ENCODE measurements at places on chromosomes 5 and 9.

- no peak for DNase-seq
Observed at GRCh38 chr5:158435161-158435616, 576.2 kb upstream of the CLINT1 start.

GRCh38 chr9:94159069-94159939 is 75.0 kb downstream of the PTPDC1 start:
- DNase-seq, result no peak

DNA sequence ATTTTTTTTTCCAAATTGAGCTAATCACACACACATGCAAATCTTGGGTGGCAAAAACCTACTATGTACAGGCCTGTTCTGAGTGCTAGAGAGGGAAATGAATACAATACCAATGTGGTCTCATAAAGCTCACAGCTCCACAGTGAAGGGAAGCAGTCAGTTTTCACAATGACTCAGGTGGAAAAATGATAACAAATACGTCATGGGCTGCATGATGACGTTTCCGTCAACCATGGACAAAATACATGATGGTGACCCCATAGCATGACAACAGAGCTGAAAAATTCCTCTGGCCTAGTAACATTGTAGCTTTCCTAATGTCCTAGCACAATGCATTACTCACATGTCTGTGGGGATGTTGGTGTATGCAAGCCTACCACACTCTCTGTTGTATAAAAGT is 252.5 kb downstream of the TRIM32 start:
- DNase-seq, result no peak

- peak; percentile 58 for DNase-seq
Observed at GRCh38 chr5:157486221-157486681, 26.2 kb downstream of the NIPAL4 start.

GRCh38 chr9:20582150-20582549 is 40.1 kb downstream of the MLLT3 start:
- no peak for DNase-seq

GRCh38 chr5:136375920-136376319 is 10.6 kb upstream of the TRPC7 start:
- DNase-seq, result no peak

- DNase-seq, result no peak
Observed at GRCh38 chr5:169415371-169415770, 114.4 kb upstream of the SLIT3 start.

DNA sequence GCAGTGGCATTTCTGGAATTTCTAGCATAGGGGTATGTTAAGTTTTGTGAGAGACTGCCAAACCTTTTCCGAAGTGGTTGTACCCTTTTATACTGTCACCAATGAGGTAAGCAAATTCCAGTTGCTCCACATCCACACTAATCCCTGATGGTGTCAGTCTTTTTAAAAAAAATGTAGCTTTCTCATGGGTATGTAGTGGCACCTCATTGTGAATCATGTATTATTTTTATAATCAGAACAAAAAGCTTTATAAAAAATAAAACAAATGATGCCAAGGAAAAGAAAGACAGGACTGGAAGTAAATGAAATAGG is 93.4 kb upstream of the CLINT1 start:
- DNase-seq, result no peak

GRCh38 chr9:131530546-131530919 is 530 bp downstream of the UCK1 start:
- peak; percentile 47 for DNase-seq

- no peak for DNase-seq
Observed at GRCh38 chr9:124077915-124078572, 66.5 kb downstream of the LHX2 start.

GRCh38 chr9:76818271-76818670 is 54.0 kb downstream of the PCA3 start:
- DNase-seq, result peak; percentile 69

GRCh38 chr9:123771690-123772089 is 158.2 kb downstream of the DENND1A start:
- DNase-seq, result no peak

GRCh38 chr9:117379341-117379740 is 35.5 kb downstream of the ASTN2 start:
- no peak for DNase-seq

DNA sequence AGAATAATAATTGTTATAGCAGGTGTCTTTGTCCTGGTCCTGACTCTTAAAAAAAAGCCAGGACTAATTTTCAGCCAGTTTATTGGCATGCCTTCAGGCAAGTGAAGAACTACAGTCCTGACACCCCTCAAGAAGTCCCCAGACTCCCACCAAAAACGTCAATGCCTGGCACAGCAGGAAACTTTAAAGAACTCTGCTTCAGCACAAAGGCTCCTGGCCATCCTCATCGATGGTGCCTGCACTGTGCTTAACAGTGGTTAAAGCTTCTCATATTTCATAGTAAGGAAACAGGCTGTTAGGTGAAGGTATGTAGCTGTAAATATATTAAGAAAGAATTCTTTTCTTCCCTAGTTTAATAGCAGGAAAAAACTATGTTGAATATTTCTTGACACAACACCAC is 280.1 kb upstream of the PUM3 start:
- DNase-seq, result no peak

DNA sequence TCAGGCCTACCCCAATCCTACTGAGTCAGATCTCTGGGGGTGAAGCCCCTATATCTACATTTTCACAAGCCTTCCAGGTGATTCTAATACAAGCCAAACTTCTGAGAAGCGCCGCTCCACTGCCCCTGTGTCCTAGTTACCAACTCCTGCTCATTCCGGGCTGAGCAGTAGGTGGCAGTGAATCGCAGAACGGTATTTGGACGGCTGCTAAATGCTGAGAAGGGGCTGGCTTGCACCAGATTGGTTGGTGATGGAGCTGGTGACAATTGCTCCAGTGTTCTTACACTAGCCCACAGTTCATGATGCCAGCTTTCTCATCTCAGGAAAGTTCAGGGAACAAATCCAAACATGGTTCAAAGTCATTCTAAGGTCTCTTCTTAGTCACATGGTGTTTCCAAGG is 31.1 kb upstream of the FGF1 start:
- DNase-seq, result peak; percentile 22

- DNase-seq, result no peak
Observed at GRCh38 chr5:102231693-102232619, 64.1 kb downstream of the SLCO4C1 start.

DNA sequence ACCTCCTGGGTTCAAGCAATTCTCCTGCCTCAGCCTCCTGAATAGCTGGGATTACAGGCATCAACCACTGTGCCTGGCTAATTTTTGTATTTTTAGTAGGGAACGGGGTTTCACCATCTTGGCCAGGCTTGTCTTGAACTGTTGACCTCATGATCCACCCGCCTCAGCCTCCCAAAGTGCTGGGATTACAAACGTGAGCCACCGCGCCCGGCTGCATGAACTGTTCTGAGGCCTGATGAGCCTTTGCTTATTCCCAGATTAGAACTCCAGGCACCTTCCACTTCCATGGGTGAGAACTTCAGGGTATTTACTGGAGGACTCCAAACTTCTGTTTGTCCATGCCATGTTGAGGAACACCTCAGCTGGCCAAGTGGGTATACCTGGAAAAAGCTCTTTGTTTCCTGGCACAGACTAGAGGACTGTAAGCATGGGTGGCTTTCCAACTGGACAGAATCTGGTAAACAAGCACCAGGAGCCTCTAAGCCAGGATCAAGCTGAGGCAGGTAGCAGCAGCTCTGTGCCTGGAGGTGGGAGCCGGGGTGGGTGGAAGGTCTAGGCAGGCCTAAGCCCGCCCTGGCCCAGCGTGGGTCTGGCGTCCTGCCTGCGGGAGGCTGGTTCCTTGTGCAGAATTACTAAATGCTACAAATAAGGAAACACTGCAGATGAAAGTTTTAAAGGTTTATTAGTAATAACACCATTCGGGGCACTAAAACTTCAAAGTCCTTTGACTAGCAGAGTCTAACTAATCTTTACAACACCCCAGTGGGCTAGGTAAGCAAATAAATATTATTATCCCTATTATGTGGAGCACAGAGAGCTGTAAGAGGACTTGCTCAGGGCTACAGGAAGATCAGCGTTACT is 78.4 kb downstream of the SEMA5A start:
- no peak for DNase-seq

DNA sequence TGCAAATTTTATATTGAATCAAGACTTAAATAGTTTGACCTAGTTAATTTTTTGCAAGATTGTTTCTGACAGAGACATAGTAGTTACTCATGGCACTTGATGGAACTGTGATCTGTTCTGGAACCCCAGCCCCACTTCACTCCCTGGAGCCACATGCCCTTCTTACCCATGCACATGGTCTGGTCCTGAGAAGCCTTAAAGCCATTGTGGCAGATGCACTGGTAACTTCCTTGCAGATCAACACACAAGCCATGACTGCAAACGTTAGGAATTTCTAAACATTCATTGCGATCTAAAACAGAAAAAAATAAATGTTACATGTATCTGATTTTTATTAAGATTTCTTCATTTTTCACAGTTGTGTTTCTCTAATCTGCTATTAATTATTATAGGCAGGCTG is 221.2 kb downstream of the SLC12A2 start:
- DNase-seq, result no peak

GRCh38 chr5:14059810-14060209 is 83.3 kb upstream of the TRIO start:
- no peak for DNase-seq

DNA sequence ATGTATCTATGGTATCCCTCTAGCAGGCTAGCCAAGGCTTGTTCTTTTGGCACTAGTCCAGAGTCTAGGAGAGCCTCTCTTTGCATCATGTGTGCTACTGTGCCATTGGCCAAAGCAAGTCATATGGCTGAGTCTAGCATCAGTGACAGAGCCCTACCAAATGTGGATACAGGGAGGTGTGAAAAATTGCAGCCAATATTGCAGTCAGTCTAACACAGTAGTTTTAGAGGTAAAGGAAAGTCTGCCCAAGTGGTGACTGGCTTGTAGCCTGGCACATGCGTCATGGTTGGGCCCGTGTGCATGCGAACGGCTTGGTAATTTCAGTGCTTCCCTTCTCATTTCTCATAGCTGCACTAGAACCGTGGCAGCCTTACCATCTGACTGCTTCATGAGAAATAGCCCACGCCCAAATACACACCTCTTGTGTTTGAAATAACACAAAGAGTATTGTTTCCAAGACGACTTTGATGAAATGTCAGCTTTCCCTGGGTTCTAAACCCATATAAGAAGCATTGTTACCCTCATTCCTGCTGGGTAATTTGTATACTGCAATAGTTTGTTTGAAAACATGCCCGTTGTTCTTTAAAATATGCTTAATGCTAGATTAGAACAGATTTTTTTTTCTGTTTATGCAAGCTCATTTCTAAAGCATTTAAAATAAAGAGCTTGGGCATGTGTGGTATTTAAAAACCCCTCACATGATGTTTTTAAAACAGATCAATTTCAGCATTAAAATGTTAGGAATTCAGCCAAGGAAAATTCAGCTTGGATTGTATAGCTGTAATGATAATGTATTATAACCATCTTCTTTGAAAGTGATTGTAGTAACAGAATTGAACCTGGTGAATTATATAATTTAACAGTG is 113.2 kb downstream of the TLE4 start:
- DNase-seq, result no peak

GRCh38 chr5:154937186-154937717 is 759 bp downstream of the GEMIN5 start:
- DNase-seq, result no peak

DNA sequence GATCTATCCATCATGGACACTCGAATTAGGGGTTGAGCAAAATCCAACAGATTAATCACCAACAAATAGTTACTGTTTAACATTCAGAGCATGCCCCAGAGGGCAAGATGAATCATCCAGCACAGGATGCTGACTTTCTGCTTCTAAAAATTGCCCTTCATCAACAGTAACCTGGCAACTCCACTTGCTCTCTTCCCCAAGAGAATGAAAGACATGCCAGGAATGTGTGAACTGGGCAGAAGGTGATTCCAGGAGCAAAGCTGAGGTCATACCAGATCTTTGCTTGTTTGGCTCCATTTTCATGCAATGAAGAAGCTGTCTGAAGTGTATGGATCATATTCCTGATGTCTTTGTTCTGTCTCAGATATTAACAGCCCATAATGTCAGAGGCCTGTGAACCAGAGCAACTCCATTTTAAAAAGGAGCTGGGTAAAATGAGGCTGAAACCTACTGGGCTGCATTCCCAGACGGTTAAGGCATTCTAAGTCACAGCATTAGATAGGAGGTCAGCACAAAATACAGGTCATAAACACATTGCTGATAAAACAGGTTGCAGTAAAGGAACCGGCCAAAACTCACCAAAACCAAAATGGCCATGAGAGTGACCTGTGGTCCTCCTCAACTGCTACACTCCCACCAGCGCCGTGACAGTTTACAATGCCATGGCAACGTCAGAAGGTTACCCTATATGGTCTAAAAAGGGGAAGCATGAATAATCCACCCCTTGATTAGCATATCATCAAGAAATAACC is 2.5 kb upstream of the ZNF367 start:
- DNase-seq, result peak; percentile 25

DNA sequence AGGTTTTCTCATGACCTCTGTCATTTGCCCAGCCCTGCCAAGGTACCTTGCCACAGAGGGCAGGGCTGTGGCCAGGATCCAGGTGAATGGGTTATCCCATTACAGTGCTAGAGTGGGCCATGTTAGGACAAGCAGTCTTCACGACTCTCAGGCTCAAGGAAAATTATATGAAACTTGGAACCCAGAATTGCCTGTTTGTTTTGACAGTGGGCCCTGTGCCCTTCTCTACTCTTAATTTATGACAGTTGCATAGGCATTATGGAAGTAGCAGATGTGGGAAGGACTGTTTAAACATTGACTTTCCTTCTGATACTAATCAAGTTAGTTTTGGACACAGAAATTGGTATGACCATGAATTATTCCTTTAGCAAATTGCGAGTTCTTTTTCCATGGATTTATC is 41.7 kb downstream of the ITGA2 start:
- DNase-seq, result no peak

- DNase-seq, result no peak
Observed at GRCh38 chr9:85055506-85056202, 386.1 kb downstream of the NTRK2 start.

GRCh38 chr9:129876815-129877214 is 41.6 kb downstream of the USP20 start:
- no peak for DNase-seq

GRCh38 chr5:173316339-173317020 is 11.7 kb downstream of the STC2 start:
- no peak for DNase-seq

DNA sequence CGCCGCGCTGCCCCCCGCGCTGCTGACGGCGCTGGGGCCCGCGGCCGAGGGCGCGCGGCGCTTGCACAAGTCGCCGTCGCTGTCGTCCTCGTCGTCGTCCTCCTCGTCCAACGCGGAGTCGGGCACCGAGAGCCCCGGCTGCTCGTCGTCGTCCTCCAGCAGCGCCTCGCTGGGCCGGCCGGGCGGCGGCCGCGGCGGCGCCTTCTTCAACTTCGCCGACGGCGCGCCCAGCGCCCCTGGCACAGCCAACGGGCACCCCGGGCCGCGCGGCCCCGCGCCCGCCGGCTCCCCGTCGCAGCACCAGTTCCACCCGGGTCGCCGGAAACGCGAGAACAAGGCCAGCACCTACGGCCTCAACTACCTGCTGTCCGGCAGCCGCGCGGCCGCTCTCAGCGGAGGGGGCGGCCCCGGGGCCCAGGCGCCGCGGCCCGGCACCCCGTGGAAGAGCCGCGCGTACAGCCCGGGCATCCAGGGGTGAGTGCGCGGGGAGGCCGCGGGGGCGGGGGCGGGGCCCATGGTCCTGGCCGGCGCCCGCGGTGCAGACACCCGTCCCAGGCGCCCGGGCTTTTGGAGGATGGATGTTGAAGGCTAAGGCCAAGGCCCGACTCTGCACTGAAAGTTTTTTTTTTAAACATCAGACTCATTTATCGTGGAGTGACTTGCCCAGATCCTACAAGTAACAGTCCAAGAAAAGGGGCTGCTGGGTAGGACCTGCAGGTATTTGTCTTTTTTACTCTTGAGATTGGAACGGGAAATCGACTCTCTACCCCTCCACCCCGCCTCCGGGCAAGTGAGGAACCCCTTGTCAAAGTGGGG is 1.2 kb downstream of the TENT4A start:
- DNase-seq, result no peak
